ENCODE measurements at places on chromosomes 5 and 9.

- no peak for DNase-seq
Measured at GRCh38 chr5:146390469-146390868, 51.8 kb downstream of the POU4F3 start.

- DNase-seq = no peak
Measured at GRCh38 chr5:75617736-75618352, 6.6 kb downstream of the ANKDD1B start.

DNA sequence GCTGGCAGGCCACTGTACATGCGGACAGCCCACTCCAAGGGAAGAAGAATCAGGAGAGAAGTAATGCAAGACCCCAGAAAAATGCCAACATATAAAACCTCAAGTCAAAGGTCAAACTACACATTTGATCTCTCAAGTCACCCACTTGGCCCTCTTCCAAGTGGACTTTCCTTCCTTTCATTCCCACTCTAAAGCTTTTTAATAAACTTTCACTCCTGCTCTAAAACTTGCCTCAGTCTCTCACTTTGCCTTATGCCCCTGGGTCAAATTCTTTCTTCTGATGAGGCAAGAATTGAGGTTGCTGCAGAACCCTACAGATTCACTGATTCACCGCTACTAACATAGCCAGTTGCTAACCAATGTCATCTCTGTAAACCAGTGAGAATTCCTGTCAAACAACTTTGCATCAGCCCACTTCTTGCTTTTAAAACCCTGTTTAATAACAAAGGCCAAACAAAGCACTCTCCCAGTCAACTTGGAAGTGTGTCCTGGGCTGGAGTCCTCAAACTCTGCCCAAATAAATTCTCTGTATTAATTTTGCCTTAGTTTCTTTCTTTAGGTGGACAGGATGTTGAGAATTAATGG lies 6.9 kb upstream of the ATP6V1G1 start:
- DNase-seq = no peak

- DNase-seq = no peak
Measured at GRCh38 chr5:176897263-176897662, 1.9 kb downstream of the HK3 start.

GRCh38 chr9:91362051-91362611 lies 413 bp upstream of the AUH start:
- no peak for DNase-seq

DNA sequence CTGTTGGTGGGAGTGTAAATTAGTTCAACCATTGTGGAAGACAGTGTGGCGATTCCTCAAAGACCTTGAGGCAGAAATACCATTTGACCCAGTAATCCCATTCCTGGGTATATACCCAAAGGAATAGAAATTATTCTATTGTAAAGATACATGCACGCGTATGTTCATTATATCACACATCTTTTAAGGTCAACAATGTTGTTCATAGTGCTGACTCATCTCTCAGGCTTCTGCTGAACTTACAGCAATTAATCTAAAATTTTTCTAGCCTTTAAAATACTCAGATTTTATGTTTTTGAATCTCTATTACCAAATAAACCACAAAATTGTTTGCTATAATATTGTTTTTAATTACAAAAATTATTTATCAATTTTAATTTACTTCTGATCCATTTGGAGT lies 38.8 kb upstream of the ZNF618 start:
- no peak for DNase-seq

DNA sequence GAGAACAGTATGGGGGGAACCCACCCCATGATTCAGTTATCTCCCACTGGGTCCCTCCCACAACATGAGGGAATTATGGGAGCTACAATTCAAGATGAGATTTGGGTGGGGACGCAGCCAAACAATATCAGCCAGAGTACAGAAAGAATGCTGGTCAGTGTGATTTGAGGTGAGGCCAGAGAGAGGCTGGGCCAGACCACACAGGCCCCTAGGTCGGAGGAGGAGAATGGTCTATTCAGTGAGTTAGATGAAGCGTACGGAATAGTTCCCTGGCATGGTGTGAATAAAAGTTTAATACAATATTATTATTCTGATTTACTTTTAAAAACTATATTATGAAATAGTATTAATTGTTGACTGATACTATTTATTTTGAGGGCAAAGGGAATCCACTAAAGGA lies 39.7 kb downstream of the PCSK5 start:
- DNase-seq = no peak

- no peak for DNase-seq
Measured at GRCh38 chr9:70987986-70988385, 133.4 kb downstream of the TRPM3 start.

- DNase-seq = no peak
Measured at GRCh38 chr9:130626249-130626996, 38.0 kb upstream of the PRDM12 start.

DNA sequence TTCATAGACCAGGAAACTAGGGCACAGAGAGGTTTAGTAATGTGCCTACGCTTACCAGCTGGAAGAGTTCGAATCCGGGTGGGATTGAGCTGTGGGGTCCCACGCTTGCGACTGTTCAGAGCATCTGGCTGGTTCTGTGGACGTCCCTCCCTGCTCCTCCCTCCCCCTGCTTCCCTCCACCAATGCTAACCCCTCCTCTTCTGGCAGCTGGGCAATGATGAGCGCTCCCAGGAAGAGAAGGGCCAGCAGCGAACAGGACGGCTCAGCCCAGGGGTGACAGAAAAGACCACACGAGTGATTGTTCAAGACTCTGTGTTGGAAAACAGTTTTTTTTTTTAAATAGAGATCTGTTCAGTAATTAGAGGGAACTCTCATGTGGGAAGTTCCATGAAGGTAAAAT lies 6.9 kb downstream of the FAM163B start:
- no peak for DNase-seq

DNA sequence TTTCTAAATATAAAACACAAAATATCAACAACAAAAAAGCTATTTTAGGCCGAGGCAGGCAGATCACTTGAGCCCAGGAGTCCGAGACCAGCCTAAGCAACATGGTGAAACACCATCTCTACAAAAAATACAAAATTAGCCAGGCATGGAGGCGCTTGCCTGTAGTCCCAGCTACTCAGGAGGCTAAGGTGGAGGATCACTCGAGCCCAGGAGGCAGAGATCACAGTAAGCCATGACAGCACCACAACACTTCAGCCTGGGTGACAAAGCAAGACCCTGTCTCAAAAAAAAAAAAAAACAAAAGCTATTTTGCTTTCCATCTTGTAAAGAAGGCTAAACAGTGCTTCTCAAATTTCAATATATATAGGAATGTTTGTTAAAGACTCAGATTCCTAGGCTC lies 11.3 kb downstream of the C5orf15 start:
- no peak for DNase-seq

- DNase-seq = no peak
Measured at GRCh38 chr5:122151640-122152039, 22.3 kb downstream of the ZNF474 start.

- no peak for DNase-seq
Measured at GRCh38 chr5:174612686-174613085, 111.7 kb upstream of the MSX2 start.

GRCh38 chr9:14301583-14302021 lies 12.3 kb downstream of the NFIB start:
- DNase-seq = no peak

DNA sequence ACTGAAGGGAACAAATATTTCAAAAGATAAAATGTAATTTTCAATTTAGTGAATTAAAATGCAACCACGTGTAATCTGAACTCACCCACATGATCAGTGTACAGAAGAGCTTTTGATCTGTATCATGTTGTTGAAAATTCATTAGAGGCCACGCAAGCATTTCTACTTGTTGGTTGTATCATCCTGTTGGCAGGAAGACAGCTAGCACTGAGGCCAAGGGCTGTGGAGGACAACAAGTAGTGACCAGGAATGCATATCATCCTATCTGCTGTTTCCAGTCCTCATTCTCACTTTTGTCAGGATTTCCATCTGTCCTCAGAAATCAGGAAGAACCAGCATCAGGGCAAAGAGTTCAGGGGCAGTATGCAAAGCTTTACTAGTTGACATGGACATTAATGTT lies 29.9 kb upstream of the CKS2 start:
- DNase-seq = no peak

- DNase-seq = no peak
Measured at GRCh38 chr5:84603568-84604185, 219.0 kb upstream of the EDIL3 start.
